ENCODE measurements at places on chromosomes 13 and 19. TPM values are rescaled to one million over a fixed set of nuclear protein-coding genes. Genes with fewer than 3 reads are reported as not detected.

SPRYD7 gene
- total RNA-seq, result 15.7 TPM

GRCh38 chr19:7926021-7926726 lies at the start of gene CTXN1:
Gene CTXN1, minus strand, starts transcription at chr19:7926135. Its CDS starts 597 bp downstream, at chr19:7925538.
- peak; percentile 81 for DNase-seq

ZSCAN5B gene
- not detected for total RNA-seq

GRCh38 chr19:46383846-46384245 lies 29.5 kb downstream of the CCDC8 start:
- DNase-seq, result no peak

JAK3 gene
- total RNA-seq, result 8.6 TPM

GRCh38 chr19:16252459-16253205 lies 54.9 kb downstream of the AP1M1 start:
- peak; percentile 42 for DNase-seq

LILRB4 gene
- total RNA-seq, result 1.8 TPM

DNA sequence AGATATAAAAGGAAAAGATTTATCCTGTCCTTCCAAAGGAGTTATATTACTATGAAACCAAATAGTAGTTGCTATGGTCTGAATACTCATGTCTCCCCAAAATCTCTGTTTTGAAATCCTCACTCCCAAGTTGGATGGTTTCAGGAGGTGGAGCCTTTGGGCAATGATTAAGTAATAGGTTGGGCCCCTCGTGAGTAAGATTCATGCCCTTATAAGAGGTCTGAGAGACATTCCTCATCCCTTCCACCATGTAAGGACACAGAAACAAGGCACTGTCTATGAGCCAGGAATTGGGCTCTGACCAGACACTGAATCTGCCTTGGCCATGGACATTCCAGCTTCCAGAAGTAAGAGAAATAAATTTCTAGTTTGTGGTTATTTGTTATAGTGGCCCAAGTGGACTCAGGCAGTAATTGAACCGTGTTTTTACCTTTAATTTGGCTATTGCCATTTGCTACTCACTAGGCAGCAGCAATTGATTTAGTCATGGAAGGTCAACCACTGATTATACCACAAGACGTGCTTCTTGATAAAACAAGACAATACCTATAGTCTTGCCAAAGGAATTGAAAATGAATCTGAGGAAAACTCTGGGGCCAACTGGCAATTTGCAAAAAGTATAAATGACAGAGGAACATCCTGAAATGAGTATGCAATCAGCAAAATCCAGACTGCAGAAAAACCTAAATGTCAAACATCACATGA lies 717.4 kb upstream of the SPRY2 start:
- no peak for DNase-seq

GRCh38 chr13:41470196-41470595 lies 12.8 kb downstream of the RGCC start:
- no peak for DNase-seq

DNA sequence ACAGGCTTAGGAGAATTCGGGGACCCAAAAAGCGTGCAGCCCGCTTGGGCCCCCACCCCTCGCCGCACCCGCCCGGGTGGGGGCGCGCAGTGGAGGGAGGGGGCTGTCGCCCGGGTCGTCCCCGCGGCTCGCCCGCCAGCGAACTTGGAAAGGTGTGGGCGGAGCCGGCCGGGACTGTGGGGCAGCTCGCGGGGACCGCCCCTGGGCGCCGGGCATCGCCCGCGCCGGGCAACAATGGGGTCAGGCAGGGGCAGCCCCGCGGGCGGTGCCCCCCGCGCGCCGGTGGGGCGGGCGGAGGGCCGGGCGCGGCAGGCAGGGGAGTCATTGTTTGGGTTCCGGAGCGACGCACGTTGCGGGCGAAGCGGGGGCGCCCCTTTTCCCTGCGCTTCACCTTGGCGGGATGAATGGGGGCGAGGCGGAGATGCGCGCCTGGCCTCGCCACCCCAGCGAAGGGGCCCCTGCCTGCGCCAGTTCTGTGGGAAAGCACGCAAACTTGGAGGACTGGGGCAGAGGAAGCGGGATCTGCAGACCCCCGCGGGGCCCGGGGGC lies 647 bp upstream of the KLF12 start:
- peak; percentile 75 for DNase-seq

DNA sequence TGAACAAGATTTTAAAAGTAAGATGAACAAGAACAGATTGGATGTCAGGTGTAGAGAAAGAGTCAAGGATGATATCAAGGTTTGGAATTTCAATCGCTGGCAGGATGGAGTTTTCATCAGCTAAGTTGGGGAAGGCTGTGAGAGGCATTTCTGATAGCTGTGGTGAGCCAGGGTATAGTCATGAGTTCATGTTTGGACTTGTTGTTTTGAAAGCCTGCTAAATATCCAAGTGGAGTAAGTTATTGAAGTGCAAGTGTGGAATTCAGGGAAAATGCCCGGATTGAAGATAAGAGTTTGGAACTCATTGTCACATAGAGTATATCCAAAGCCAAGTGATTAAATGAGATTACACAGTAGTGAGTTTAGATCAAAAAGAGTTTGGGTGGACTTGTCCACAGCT lies 11.0 kb upstream of the EPSTI1 start:
- DNase-seq, result no peak

MAP4K1 gene
- total RNA-seq, result 4.0 TPM

KISS1R gene
- total RNA-seq, result not detected

GRCh38 chr13:29817604-29818378 lies 32.6 kb downstream of the UBL3 start:
- DNase-seq, result no peak

GRCh38 chr13:75357576-75358289 lies 124.2 kb downstream of the TBC1D4 start:
- no peak for DNase-seq

DNA sequence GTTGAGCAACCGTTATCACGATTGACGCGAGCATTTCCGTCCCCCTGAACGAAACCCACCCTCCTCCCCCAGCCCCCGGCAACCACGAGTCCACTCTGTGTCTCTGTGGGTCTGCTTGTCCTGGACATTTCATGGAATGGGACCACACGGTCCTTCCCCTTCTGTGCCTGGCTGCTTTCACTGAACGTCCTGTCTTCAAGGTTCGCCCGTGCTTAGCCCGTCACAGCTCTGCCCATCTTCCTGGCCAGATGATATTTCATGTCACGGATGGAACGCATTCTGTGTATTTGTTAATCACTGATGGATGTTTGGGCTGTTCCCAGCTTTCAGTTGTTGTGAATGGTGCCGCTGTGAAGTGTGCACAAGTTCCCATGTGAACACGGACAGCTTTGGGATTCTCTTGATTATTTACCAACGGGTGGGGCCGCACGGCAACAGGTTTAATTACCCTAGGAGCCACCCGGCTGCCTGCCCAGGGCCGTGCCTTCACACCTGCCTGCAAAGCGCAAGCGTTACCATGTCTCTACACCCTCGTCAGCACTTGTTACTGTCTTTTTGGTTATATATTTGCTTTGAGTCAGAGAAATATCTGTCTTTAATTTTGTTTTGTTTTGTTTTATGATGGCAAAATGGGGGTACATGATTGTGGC lies 42.5 kb downstream of the RASA3 start:
- peak; percentile 25 for DNase-seq

DNA sequence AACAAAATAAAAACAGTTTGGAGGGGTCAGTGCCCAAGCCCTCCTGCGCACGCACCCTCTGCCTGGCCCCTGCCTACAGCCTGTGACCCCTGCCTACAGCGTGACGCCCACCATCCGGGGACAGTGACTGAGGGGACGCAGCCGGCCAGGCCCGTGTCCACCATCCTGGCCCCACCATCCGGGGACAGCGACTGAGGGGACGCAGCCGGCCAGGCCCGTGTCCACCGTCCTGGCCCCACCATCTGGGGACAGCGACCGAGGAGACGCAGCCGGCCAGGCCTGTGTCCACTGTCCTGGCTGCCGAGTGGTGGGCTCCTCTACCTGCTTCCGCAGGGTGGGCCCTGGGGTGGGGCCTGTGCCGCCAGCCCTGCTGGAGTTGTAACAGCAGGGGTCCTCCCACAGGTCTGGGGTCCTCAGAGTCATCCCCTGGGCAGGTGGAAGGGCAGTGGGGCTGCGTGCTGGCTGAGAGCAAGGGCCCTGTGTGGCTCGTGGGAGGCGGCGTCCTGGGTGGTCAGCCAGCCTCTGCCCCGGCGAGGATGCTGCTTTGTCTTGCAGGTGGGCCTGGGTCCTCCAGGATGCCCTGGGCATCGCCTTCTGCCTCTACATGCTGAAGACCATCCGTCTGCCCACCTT lies 14.3 kb downstream of the SPPL2B start:
- no peak for DNase-seq

KIR2DL1 gene
- not detected for total RNA-seq

- DNase-seq, result no peak
Observed at GRCh38 chr19:29379257-29380021, 146.4 kb upstream of the VSTM2B start.

- DNase-seq, result peak; percentile 29
Observed at GRCh38 chr13:44104197-44104490, 224.4 kb downstream of the LACC1 start.

SIGLECL1 gene
- not detected for total RNA-seq

- DNase-seq, result peak; percentile 68
Observed at GRCh38 chr13:24087605-24088225, 72.8 kb upstream of the SPATA13 start.

EBI3 gene
- total RNA-seq, result 3.7 TPM

Measured in transverse colon (tissue), 4 donors.